ENCODE measurements at places on chromosomes 11 and 22.

GRCh38 chr11:6437423-6437822 lies 3.4 kb downstream of the HPX start:
- DNase-seq = no peak

DNA sequence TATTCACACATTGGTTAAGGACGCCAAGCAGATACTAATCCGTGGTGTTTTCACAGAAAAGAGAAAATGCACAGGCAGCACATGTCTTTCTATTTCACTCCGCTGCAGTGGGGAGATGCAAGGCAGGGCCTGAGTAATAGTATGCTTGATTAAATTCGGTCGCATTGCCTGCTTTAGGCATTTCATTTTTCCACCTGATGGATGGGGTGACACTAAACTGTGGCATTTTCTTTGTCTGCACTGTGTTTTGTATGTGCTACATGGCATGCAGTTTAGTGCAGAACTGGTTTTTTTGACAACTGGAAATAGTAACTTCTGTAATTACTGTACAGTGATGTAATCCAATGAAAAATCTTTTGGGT lies 94.9 kb downstream of the SLC17A6 start:
- no peak for DNase-seq

DNA sequence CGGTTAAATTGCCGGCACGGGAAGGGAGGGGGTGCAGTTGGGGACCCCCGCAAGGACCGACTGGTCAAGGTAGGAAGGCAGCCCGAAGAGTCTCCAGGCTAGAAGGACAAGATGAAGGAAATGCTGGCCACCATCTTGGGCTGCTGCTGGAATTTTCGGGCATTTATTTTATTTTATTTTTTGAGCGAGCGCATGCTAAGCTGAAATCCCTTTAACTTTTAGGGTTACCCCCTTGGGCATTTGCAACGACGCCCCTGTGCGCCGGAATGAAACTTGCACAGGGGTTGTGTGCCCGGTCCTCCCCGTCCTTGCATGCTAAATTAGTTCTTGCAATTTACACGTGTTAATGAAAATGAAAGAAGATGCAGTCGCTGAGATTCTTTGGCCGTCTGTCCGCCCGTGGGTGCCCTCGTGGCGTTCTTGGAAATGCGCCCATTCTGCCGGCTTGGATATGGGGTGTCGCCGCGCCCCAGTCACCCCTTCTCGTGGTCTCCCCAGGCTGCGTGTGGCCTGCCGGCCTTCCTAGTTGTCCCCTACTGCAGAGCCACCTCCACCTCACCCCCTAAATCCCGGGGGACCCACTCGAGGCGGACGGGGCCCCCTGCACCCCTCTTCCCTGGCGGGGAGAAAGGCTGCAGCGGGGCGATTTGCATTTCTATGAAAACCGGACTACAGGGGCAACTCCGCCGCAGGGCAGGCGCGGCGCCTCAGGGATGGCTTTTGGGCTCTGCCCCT lies 529 bp upstream of the CCND1 start:
- no peak for DNase-seq

- no peak for DNase-seq
Measured at GRCh38 chr11:61160487-61161189, 588 bp downstream of the VPS37C start.
